ENCODE measurements at places on chromosomes 2 and 18.

GRCh38 chr18:79764131-79764530, 33.6 kb upstream of the KCNG2 start:
- no peak for DNase-seq

DNA sequence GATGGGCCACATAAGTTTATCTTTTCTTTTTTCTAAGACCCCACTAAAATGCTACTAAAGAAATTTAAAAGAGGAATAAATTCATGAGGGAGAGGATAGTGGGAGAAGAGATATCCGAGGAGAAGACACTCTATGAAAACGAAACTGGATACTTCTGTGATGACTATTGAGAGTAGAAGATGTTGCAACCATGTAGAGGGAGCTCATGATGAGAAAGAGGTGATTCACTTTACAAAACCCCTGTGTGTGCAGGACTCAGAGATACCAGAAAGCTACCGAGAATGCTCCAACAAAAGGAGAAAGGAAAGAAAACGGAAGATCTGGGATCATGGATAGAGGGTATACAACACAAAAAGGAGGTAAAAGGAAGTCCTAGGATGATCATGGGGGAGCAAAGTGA, 34.9 kb downstream of the SLC38A11 start:
- DNase-seq, result peak; percentile 80

DNA sequence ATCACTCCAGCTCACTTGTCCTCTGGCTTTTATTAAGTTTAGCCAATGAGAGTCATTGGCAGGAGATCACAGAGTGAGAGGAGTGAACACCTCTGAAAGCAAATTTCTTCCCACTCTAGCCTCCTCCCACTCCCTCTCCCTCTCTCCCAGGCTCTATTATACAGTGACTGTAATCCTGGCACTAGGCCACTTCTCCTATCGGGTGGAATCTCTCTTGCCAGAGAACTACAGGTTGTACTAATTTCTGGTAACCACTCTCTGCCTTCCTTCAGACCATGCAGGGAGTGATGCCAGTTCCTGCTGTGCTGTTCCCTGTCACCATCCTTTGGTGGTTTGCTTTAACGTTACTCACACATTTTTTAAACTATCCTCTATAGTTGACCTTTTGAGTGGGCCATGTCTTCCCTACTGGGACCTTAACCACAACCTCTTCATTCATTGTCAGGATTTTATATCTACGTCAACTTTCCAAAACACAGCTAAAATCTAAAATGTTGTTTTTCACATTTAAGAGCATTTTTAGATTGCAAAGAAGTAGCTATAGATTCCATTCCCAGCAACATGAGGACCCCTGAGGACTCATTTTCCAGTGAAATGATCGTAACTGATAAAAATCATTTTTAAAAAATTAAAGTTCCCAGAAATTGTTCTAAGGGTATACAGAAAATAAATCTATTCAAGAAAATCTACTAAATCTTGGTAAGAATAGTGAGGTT, 217.1 kb downstream of the MREG start:
- DNase-seq, result peak; percentile 54

- DNase-seq, result peak; percentile 56
Measured at GRCh38 chr18:45221363-45221762, 393.9 kb upstream of the SLC14A2 start.

DNA sequence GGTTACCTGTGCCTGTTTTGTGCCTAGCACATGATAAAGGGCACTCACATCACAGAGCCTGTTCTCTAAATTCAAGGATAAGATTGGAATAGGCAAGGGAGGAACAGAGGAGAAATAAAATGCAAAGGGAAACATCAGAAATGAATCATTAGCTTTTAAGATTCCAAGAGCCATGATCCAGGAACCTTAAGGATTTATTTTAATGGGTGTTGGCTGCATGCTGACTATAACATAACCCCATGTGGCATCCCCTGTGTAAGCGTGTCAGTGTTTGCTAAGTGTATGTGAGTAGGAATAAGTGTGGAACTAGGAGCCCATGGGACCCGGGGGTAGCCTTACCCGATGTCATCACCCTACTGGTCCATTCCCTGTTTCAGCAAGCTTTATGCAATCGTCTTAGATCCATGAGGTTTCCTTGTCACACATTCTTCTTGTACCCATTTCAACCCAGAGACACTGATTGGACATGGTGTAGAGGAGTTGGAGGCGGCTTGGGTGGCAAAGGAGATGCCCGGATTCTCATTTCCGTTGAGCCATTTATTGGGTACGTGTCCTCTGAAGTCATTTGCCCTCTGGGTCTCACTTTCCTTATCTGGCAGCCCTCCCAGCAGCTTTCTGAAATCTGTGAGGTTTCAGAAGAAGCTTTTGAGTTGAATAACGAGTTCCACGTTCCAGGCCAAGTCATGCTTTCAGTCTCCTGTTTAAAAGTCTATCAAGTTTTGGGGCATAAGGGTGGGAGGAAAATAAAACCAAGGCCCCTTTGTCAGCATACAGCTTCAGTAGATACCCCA, 117.0 kb downstream of the MGAT5 start:
- DNase-seq, result peak; percentile 65

DNA sequence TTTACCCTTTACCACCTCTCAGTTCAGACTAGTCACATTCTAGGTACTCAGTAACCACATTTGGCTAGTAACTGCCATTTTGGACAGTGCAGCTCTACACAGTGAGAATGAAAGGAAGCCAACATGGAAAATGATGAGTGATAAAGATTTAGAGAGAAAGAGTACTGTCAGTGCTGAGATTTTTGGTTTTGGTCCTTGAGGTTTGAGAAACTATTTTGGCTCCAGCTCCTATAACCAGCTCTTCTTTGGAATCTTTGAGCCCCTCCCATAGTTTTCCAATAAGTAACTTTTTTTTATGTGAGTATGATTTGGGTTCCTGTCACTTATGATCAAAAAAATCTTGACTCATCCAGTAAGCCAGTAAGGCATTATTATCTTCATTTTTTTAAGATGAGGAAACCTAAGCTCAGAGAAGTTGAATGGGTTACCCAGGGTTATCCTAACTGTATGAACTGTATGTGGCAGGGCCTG, 173.0 kb downstream of the BABAM2 start:
- peak; percentile 53 for DNase-seq

GRCh38 chr2:11161747-11162146, 6.5 kb downstream of the SLC66A3 start:
- DNase-seq, result no peak

- DNase-seq, result peak; percentile 91
Measured at GRCh38 chr18:11981192-11981542, at the start of gene IMPA2. TSS of gene IMPA2 (plus strand) at chr18:11981507. CDS start at chr18:11981670, 163 bp downstream.

GRCh38 chr2:34481542-34481941, 882.4 kb upstream of the FAM98A start:
- DNase-seq, result no peak

- no peak for DNase-seq
Measured at GRCh38 chr2:174561972-174562370, 35.6 kb downstream of the WIPF1 start.

GRCh38 chr2:20514596-20515269, 67.9 kb downstream of the RHOB start:
- peak; percentile 88 for DNase-seq

- DNase-seq, result no peak
Measured at GRCh38 chr2:100247256-100248043, 74.9 kb downstream of the LONRF2 start.

GRCh38 chr2:25700221-25700660, 26.9 kb upstream of the DTNB start:
- peak; percentile 29 for DNase-seq

- no peak for DNase-seq
Measured at GRCh38 chr2:37000318-37000717, 34.0 kb upstream of the STRN start.

- DNase-seq, result no peak
Measured at GRCh38 chr18:50700245-50701165, 119.3 kb downstream of the MRO start.

DNA sequence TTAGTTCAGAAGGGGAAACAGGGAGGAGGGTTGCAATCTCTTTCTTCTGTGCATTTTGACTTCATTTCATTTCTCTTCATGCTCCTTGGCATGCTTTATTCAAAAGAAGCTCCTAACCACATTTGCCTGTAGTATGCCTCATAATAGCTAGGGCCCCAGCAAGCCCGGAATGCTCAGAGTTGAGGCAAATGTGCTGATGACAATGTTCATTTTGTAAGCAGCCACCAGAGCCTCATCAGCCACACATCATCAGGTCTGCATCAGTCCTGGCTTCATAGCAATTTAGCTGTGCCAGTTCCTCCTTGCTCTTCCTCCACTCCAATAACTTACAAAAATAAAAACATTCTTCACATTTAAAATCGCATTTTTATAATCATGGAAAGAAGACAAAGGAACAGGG, 65.4 kb upstream of the MMADHC start:
- DNase-seq, result no peak

DNA sequence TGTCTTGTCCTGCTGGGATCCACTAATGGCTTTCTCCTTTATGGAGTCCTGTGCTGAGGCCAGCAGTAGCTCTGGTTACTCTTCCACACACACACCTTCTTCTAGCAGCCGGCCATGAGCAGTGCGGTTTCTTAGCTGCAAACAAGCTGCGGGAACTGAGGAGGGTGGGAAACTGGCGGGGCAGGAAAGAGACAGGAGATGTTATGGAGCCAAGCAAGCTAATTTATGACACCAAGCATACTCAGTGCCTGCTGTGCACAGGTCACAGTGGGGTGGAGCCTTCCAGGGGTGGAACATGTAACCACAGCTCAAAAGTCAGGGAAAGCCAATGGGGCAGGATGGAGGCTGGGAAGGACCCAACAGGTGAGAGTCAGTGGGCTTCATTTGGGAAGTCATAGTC, 180.8 kb downstream of the FAM210A start:
- no peak for DNase-seq

GRCh38 chr18:74294526-74294925, 2.8 kb upstream of the CYB5A start:
- no peak for DNase-seq

DNA sequence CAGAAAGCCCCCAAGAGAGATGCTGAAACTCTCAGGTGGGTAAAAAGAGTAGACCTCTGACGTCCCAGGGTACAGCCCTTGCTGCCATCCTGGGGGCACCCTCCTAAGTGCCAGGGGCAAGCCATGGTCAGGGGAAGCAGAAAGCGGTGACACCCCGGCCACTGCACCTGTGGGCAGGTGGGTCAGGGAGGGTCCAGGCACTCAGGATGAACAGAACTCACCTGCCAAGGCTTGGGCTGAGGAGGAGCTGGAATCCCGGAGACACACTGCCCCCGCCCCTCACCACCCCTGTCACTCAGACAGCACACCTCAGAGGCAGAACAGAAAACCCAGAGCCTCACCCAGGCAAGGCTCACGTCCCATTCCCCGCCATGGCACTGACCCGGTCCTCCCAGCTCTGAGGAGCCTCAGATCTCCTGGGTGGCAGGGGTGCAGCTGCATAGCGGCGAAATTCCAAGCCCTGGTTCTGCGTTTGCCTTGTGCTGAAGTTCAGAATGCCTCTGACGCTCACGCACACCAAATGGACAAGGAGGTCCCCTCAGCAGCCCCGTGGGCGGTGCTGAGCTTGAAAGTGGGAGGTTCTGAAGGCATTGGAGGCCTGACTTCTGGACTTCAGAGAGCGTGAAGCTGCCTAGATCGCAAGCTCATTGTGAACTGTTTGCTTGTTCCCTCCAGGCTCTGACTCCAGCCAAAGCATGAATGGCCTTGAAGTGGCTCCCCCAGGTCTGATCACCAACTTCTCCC, 4.3 kb downstream of the GPR17 start:
- DNase-seq, result no peak

- DNase-seq, result no peak
Measured at GRCh38 chr2:48774251-48774650, 18.7 kb upstream of the LHCGR start.

DNA sequence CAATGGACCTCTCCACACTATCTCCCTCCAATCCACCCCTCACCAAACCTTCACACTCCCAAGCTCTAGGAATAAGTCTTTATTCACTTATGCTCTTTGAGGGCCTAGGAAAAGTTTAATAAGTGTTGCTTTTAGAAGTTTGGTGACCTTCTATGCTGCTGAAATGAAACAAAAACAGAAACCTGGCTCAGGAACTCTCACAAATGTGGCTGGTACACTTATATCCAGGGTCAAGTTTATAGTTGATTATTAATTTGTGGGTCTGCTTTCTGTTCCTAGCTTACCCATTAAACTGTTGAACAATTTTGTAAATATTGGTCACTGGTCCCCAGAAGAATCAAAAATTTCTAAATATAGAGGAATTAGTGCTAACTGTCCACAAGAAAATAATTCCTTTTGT, 14.2 kb upstream of the ANKRD44 start:
- DNase-seq, result no peak

DNA sequence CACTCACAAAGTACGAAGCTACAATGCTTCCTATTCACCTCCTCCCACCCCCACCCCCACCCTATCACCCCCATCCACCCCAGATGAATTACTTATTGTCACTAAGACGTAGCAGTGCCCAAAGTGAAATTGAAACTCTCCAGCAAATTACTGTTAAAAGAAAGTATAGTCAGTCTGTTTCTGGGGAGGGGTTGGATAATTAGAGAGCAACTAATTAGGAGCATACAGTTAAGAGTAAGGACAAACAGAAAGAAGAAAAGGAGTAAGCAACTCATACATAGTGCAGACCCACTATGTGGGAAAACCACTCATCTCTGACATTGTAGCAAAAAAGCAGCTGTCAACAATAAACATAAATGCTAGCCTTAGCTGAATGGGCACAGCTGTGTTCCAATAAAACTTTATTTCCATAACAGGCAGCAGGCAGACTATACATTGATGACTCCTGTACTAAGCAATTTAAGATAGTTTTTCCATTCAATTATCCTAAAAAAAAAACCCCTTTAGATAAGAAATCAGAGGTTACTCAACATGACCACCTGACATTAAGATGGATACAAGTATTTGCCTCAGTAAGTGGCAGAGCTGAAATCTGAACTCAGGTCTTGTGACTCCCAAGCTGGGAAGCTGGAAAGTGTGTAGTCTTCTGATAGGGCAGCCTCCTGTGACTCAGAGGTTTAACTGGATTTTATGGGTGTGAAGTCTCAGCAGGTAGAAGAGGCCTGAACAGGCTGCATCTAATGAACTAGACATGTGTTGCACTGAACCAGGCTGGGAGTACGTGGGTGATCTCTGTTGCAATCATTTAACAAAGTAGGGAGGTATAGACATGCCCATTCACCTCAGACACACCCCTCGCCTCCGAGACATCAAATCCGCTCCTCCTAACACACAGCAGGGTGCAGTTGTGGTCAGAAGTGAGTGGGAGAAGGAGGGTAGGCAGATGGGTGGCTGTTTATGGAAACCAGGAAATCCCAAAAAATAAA, 171.8 kb upstream of the KLF7 start:
- DNase-seq, result no peak

- DNase-seq, result no peak
Measured at GRCh38 chr2:10079870-10080535, at the start of gene CYS1. TSS of gene CYS1 (minus strand) at chr2:10080411. CDS start at chr2:10080223, 188 bp downstream.

GRCh38 chr2:39849982-39850526, 71.0 kb upstream of the THUMPD2 start:
- DNase-seq, result no peak

DNA sequence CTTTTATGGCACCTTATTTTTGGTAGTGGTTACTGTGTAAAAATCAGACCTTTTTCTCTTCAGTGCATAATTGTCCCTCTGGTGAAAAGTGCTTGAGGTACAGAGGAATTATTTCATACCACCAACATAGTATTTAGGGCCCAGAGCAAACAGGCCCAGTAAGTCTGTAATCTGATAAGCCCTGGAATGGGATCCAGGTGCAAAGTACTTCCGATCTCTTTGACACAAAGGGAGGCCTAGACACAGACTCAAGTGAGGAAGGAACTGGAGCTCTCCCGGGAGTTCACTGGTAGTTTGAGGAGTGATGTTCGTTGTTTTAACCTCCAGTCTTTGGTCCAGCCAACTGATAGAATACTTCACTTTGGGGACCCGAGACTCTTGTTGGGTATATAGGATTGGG, 57.4 kb downstream of the RAB31 start:
- DNase-seq, result no peak

- no peak for DNase-seq
Measured at GRCh38 chr18:48804856-48805610, 145.7 kb downstream of the SMAD7 start.

GRCh38 chr2:240579071-240579762, 7.3 kb upstream of the CAPN10 start:
- no peak for DNase-seq

Measured in GM04504 (cell line).